Adipocyte (in vitro differentiated cells): ENCODE measurements at places on chromosomes 6 and 20.
A peak's percentile ranks its signal among the peaks of the same experiment; 100 is the strongest.

- DNase-seq, result no peak
These were observed 6.1 kb upstream of the FRK start for GRCh38 chr6:116066789-116067188.

GRCh38 chr20:52704553-52704952, 267.6 kb upstream of the TSHZ2 start:
- no peak for DNase-seq

- no peak for DNase-seq
These were observed 56.7 kb downstream of the CD83 start for GRCh38 chr6:14174226-14174625.

GRCh38 chr20:17210983-17211382, 15.9 kb upstream of the PCSK2 start:
- DNase-seq, result no peak

- no peak for DNase-seq
These were observed 493 bp downstream of the CD83 start for GRCh38 chr6:14118091-14118439.

GRCh38 chr6:2237001-2237400, 8.4 kb downstream of the GMDS start:
- DNase-seq, result peak; percentile 86

DNA sequence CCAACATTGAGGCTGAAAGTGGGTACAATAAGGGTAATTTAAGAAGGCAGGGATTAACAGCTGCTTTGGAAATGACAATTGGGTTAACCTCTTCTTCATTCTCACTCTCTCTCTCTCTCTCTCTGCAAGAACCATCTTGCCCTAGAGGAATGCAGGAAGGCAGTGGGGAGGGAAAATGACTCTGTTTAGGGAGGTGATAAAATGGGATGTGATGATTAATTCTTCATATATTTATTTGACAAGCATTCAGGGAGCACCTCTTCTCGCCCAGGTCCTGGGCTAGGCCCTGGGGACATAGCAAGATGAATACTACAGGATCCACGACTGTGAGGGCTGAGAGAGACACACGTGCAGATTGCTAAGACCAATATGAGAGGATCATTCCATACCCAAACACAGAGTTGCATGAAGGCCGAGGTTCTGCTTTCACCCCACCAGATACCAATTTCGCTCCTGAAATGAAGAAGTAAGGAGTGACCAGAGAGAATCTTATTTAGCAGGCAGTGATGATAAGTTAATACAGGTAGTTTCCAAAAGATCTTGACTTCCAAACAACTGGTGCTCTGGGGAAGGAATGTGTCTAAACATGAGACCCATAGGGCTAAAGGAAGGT, 13.3 kb upstream of the PTPN1 start:
- no peak for DNase-seq
